Sciatic nerve (tissue), 2 donors: ENCODE measurements at places on chromosomes 5 and 9.

GRCh38 chr5:204001-204400 is 12.7 kb downstream of the LRRC14B start:
- DNase-seq = no peak

DNA sequence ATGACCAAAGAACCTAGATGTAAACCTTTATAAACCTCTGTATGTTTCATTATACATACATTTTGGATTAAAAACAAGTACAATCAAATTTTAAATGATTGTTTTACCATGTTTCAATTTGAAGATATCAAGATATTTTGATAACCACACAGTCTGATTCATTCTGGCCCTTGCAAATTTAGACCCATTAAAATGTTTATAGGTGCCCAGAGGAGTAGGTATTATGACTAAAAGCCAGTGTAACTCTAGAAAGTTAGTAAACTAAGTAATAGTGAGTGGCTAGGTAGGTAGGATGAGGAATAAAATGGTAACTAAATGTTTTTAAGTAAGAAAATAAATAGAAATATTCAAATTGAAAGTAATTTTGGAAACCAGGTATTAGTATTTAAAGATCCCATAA is 165.5 kb downstream of the PBX3 start:
- DNase-seq = no peak

GRCh38 chr5:127969002-127969401 is 114.6 kb upstream of the SLC12A2 start:
- DNase-seq = no peak

DNA sequence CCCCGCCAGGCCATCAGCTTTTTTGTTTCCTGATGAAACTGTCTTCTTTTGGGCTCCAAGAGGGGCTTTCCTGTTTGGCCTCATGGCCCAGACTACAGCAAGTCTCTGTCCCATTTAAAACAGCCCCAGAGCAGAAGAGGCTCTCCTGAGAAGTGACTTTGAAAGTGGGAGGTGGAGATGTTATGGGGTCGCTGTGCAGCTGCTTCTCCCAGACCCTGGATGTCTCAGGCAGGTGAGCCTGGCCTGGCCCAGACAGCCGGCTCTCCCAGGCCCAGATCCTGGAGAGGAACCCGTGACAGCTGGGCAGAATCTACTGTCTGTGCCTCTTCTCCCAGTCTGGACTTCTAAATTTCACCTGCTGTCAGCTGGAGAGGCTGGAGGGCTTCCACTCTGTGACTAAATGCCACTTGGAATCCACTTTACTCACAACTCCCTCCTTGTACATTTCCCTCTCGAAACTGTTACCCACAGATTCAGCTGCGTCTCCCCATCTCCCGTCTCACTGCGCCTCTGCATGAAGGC is 20.6 kb downstream of the FAM78A start:
- DNase-seq = no peak

- no peak for DNase-seq
These were observed 5.8 kb downstream of the ADAMTS16 start for GRCh38 chr5:5145651-5146529.

GRCh38 chr9:91207729-91208418 is 153.8 kb downstream of the AUH start:
- DNase-seq = no peak

GRCh38 chr5:91090995-91091394 is 292.1 kb downstream of the ARRDC3 start:
- DNase-seq = no peak

DNA sequence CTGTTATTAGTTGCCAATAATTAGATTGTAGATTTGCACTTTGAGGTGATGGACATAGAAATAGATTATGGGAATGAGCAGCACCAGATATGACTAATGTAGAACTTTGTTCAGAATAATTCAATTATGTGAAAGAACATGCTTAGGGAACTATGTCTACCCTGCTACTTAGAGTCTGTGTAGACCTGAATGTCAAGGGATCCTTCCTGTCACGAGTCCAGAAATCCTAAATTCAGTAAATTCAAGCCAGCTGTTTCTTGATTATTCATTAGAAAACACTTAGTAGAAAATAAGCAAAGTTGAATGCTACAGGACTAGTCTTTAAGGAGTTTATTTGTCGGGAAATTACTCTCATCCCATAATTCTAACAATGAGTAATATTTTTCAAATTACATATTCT is 887.3 kb upstream of the SEMA6A start:
- no peak for DNase-seq

DNA sequence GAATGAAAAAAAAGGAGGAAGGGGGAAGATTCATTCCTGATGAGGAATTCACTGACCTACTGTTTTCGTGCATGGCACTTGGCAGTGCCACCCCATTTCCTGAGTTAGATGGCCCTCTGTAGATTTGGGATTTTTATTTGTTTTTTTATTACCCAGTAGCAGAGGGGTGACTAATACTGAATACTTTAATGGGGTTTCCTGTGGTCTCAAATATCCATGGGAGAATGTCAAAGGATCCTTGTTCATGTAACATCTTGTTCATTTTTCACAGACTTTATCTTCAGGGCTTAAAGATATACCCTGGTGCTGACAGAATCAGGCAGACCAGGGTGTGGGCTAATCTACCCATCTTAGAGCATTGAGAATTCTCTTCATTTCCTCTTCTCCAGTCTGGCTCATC is 93.0 kb downstream of the MAMDC2 start:
- no peak for DNase-seq
